Stimulated activated CD4-positive, alpha-beta T cell treated with anti-CD3 and anti-CD28 coated beads, TNF-alpha, amount 100 ng/mL, for 1 hour (primary cell): ENCODE measurements at places on chromosomes 1 and 21.

GRCh38 chr1:16143566-16144324, 12.1 kb downstream of the EPHA2 start:
- DNase-seq: no peak

- no peak for DNase-seq
Measured at GRCh38 chr1:8754993-8755392, 62.4 kb downstream of the RERE start.

DNA sequence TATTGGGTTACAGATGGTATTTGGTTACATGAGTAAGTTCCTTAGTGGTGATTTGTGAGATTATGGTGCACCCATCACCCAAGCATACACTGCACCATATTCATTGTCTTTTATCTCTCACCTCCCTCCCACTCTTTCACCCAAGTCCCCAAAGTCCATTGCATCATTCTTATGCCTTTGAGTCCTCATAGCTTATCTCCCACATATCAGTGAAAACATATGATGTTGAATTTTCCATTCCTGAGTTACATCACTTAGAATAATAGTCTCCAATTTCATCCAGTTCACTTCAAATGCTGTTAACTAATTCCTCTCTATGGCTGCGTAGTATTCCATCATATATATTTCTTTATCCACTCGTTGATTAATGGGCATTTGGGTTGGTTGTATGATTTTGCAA, 36.8 kb upstream of the ZNF678 start:
- no peak for DNase-seq

DNA sequence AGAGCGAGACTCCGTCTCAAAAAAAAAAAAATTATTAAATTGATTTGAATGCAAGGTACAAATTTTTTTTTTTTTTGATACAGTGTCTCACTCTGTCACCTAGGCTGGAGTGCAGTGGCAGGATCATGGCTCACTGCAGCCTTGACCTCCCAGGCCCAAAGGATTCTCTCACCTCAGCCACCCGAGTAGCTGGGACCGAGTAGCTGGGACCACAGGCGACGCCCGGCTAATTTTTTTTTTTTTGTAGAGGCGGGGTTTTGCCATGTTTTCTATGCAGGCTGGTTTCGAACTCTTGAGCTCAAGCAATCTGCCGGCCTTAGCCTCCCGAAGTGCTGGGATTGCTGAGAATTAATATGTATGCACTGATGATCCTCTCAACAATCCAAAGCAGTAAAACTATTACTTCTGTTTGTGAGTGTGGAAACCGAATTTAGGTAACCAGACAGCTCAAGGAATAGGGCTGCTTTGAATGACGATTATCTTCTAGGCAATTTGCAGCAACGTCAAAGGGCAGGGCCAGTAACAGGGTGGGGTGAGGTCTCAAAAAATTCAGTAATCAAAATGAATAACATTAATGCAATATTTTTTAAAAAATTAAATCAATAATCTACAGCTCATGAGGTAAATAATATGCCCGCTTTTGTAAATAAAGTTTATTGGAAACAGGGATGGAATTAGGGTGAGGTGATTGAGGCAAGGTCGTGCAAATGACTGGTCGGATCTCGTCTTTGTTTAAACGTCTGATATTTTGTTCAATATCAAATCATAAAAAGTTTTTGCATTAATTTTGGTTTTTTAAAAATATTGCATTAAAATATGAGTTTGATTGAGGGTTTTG, 1.2 kb downstream of the CLSPN start:
- no peak for DNase-seq

DNA sequence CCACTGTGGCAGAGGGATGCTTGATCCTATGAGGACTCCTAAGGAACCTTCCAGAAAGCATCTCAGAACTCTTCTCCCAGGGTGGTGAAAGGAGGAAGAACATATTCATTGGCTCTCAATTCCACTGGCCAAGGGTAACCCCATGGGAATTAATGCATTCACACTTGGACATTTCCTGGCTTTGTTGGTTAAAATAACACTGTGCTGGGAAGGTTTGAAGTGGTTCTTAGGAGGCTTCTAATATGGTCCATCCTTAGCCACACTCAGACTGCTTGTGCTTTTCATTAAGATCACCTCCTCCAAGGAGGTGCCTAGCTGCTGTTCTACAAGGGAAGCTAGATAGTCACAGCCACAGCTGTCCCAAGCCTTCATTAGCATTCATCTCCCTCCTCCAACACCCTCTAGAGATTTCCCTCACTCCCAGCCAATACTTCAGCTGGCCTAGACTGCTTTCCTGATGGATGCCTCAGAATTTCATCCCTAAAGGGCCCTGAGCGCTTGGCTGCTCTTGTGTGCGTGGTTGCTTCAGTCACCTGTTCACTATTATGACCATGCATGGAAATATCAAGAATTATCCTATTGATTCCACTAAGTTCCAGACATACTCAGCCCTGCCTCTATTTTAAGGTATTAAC, 544.4 kb downstream of the PLPP3 start:
- no peak for DNase-seq

- no peak for DNase-seq
Measured at GRCh38 chr1:75276385-75276784, 142.2 kb downstream of the LHX8 start.

DNA sequence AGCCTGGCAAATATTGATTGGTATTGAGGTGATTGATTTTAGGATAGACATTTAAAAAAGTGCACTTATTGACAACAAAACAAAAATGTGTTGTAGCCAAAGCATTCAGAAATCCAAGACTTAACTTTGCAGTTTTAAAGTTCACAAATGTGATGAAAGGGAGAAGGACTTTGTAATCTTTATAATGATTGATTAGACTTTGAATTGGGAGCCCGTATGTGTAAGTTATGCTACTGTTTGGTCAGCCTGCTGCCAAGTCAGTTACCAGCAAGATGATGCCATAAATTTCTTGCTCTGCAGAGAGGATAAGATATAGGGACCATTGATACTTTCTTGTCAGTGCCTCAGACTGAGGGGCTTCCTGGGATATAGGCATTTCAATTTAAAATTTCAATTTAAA, 39.5 kb downstream of the TBX19 start:
- DNase-seq: no peak

- DNase-seq: no peak
Measured at GRCh38 chr1:30708361-30708728, 15.0 kb downstream of the MATN1 start.

DNA sequence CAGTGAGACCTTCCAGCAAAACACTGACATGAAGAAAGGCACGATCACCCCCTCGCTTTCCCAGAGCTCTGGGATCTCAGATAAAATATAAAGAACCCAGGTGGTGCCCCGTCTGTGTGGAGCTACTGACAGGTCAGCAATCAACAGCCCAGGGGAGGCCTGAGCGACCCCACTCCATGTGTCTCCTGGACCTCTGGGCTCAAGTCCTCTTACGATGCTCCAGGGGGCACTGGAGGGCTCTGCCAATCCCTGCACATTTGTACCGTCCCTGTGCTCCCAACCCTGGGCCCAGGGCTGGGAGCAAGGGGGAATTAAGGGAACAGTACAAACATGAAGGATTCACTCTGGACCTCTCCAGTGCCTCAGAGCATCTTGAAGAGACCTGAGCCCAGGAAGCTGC, 12.5 kb downstream of the S100A7A start:
- no peak for DNase-seq

DNA sequence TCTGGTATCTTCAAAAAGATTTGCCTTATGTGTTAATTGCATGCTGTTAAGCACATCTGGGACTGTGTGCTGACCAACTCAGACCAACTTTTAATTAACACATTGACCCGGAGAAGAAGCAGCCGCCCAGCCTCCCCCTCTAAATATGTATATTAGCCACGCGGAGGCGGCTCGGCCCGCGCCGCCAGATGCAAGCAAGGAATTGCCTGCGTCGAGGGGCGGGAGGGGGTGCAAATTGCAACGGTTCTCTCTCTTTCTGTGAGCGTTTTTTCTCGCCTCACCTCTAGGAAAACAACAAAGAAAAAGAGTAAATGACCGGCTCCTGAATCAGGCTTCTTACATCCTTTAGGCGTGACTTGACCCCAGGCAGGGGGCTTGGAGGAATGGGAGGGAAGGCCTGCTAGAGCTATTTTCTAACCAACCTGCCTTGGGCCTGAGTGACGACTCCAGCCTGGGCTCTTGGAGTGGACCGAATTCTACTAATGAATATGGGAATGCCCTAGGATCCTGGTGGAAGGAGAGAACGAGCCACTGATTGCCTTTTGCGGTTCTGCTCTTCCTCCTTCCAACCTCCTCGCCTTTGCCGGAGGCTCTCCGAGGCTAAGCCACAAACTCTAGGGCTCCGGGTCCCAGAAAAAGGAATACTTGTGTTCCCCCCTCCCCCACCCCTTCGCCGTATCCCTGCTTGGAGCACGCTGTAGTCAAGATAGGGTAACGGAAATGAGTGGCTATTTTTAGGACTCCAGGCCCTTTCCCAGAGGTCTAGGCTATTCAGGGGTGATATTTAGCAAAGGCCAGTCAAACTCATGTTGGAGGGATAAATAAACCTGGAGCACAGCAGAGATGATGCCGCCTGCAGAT, 417.0 kb upstream of the ESRRG start:
- DNase-seq: no peak

- no peak for DNase-seq
Measured at GRCh38 chr1:106534612-106535011, 521.9 kb upstream of the PRMT6 start.
